SJCRH30 (cell line): ENCODE measurements at places on chromosomes 7 and 10.

DNA sequence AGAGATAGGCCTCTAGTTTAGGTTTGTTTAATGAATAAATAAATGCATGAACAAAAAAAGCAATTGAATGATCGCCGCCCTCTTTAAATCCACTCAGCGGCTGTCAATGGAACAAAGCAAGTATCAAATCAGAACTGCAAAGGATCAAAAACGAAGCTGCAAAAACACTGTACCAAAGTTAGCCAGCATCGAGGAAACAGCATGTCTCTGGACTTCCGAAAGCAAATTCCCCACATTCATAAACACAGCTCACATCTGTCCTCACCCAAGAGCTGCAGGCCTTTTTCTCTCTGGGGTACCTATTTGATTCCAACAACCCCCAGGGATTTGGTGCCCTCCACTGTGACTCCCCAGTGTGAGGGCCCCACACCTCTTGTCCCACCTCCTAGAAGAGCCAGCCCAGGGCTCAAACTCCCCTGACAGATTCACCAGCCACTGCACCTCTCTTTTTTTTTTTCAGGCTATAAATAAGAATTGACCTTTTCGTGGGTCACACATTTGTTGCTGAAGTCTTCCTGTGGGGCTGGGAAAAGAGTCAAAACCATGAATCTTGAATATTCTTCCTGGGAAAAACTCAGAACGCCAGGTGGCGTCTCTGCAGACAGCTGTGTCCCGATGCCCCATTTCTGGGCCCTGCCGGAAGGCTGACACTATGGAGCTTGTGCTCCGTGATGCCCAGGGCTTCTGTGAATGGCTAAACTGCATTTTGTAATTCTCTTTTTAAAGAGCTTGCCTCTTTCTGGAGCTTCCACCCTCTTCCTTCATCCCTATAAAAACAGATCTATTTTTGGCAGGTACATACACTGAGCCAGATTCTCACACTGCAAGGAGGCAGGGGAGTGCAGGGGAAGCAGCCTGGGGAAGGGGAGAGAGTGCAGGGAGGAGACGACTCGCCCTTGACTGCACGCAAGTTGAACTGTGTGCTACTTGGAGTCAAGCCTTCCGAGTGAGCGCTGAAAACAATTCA lies 51.7 kb downstream of the HSPA12A start:
- peak; percentile 47 for DNase-seq

- no peak for DNase-seq
Observed at GRCh38 chr7:82156168-82156567, 287.4 kb downstream of the CACNA2D1 start.

DNA sequence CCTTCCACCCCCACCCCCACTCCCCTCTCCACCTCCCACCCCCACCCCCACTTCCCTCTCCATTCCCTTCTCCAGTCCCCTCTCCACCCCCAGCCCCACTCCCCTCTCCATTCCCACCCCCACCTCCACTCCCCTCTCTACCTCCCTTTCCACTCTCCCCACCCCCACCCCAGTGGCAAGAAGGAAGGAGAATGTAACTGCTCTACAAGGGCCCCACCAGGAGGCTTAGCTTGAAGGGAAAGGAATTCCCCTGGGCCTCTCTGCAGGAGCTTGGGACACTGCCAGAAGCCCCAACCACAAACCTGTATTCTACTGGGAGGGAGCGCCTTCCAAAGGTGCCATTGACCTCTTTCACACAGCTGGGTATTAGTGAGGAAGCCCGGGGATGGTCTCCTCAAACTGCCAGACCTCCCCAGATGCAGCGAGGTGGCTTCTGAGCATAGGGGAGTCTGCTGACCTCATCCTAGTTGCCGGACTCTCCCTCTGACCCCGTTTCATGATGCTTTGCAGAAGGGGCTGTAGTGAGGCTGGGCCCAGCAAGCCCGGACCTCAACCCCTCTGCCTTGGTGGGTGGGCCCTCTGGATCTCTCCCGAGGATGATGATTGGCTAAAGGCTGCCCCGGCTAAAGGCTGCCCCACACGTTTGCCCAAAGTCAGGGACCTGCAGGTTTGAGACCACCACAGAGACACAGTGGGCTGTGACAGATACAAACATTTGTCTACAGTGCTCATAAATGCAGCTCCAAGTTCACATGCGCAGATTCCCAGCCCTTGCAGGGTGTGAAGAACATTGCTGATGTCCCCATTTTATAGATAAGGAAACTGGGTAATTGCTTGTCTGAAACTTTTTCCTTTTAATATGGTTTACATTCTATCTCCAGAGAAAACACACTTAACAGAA lies 2.9 kb downstream of the DEPP1 start:
- DNase-seq = peak; percentile 75

GRCh38 chr7:134836447-134836846 lies 57.0 kb downstream of the CALD1 start:
- DNase-seq = no peak

GRCh38 chr10:5274795-5275194 lies 78.2 kb downstream of the AKR1C4 start:
- no peak for DNase-seq

DNA sequence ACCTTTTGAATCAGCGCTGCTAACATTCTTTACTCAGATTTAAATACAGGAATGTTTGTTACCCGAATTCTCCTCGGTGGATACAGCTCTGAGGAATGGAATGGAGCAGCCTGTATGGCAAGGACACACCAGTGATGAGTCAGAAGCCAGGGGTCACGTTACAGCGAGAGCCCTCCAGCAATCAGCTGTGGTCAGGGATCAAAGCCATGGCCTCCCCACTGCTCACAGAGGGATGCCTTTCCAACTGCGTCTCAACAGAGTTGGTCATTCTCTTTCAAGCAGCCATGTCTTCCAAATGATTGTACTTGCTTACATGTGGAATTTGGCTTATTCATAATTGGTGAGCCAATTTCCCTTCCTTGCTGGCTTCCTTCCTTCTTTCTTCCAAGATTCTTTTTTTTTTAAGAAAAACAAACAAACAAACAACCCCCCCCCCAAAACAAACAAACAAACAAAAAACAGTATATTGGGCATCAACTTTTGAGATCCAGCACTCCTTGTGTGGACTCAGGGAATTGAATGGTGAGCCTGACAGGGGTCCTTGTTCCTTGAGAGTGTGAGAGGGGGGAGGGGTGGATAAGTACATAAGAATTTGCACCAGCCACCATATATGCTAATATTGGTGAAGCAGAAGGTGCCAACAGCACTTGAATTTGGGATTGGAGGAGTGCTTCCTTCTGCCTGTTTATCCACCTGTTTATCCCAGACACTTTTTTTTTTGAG lies 100.2 kb downstream of the ATXN7L1 start:
- peak; percentile 99 for DNase-seq

- no peak for DNase-seq
Observed at GRCh38 chr10:25047591-25048301, 31.3 kb downstream of the THNSL1 start.

DNA sequence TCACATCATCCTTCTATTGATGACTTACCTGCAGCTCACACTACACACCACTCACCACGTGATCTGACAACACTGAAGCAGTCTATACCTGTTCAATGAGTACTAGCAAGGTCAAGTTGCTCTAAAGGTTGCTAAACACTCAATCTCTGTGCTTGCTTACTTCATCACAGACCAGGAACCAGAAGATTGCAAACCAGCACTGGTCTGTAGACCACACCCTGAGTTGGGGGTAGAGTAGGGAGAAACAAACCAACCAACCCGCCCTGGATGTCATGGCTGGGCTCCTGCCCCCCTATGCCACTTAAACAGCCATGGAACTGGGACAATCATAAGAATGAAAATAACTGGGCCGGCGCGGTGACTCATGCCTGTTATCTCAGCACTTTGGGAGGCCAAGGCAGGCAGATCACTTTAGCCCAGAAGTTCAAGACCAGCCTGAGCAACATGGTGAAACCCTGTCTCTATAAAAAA lies 19.6 kb downstream of the DLG5 start:
- no peak for DNase-seq

DNA sequence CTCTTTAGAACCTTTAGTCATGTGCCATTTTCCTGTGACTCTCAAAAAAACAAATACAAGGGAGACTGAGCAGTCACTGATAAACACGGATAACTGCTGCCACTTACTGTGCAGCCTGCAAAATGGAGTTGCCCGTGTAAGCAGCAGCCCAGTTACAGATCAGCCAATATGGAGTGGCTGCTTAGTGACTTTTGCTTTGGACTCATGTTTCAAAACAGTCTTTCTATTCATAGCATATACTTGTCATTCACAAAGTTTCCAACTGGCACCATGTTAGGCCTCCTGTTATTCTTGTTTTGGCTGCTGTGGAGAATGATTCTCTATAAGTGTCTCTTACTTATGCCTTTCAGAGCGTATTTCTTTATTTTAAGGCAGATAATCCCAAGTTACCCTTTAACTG lies 3.0 kb downstream of the FAM204A start:
- DNase-seq = no peak

DNA sequence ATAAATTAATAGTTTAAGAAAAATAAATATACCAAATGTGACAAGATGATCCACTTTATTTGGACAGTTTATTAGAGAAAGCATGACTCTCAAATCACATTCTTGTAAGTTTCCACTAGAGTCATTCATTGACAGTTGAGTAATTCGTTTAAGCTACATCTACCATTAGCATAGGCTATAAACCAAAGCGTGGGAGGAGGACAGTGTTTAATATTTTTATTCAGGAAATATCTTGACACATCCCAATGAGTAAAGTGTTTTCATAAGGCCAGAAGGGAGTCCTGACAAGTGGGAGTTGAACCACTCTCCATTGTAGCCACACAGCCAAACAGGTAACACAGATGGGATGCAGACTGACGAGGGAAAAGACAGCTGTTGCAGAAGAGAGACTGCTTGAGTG lies 386.5 kb upstream of the SEMA3D start:
- DNase-seq = no peak

DNA sequence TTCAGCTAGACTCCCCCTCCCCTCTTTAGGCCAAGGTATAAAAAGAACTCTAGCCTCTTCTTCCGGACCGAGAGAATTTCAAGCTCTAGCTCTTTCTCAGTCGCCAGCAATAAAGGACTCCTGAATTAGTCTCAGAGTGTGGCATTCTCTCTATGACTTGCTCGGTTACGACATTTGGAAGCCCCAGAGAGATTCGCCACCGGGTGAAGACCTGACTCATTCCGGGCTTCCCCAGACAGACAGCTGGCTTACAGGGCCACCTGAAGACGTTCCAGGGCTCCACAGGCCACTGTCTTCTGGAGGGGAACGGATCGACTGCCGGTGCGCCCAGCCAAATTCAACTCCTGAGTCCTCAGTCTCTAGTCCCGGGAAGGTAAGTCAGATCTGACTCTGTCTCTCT lies at the start of gene AKR1B15:
TSS of gene AKR1B15 (plus strand) at position 234 of the 400 bp plus-strand sequence. CDS start 15,510 bp downstream, outside the sequence.
- DNase-seq = no peak

DNA sequence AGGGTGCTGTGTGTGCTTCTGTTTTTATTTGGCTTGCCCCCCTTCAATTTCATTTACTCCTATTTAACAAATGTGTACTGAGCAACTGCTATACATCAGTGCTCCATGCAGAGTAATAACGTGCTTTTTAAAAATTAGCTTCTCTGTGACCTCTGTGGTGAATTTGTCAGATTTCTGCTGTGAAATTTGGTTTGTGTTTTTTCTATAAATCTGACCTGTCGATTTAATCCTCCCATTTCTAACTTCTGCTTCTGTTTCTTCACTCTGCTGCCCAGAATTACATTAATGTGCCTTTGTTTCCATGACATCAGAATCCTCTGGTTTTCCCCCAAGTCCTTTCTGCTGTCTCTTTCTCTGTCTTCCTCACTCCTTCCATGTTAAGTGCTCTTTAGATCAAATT lies 123.8 kb upstream of the CACNA2D1 start:
- DNase-seq = no peak

- DNase-seq = no peak
Observed at GRCh38 chr7:102021841-102022618, 204.6 kb downstream of the CUX1 start.

GRCh38 chr10:1380088-1380671 lies 324.0 kb downstream of the WDR37 start:
- no peak for DNase-seq

DNA sequence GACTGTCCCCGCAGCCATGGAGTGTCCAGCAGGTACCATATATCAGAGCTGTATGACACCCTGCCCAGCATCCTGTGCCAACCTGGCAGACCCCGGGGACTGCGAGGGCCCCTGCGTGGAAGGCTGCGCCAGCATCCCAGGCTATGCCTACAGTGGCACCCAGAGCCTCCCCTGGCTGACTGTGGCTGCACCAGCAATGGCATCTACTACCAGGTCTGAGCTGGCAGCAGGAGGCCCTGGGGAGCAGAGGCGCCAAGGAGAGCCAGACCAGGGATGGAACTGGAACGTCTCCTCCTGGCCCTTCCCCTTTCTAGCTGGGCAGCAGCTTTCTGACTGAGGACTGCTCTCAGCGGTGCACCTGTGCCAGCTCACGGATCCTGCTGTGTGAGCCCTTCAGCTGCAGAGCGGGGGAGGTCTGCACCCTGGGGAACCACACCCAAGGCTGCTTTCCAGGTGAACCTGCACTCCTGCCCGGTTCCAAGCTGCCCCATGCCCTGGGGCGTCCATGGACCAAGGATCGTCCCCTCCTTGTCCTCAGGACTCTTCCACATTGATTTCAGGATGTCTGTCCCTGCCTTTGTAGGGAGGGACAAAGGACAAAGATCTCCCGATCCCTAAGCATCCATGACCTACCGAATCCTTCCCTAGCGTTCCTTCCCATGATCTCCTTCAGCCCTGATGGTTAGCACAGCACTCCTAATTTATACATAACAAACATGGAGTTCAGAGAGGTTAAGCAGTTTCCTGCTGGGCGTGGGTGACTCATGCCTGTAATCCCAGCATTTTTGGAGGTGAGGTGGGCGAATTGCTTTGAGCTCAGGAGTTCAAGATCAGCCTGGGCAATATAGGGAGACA lies 33.3 kb downstream of the EPHB4 start:
- DNase-seq = no peak

- DNase-seq = no peak
Observed at GRCh38 chr7:75725306-75725705, 13.4 kb downstream of the HIP1 start.

DNA sequence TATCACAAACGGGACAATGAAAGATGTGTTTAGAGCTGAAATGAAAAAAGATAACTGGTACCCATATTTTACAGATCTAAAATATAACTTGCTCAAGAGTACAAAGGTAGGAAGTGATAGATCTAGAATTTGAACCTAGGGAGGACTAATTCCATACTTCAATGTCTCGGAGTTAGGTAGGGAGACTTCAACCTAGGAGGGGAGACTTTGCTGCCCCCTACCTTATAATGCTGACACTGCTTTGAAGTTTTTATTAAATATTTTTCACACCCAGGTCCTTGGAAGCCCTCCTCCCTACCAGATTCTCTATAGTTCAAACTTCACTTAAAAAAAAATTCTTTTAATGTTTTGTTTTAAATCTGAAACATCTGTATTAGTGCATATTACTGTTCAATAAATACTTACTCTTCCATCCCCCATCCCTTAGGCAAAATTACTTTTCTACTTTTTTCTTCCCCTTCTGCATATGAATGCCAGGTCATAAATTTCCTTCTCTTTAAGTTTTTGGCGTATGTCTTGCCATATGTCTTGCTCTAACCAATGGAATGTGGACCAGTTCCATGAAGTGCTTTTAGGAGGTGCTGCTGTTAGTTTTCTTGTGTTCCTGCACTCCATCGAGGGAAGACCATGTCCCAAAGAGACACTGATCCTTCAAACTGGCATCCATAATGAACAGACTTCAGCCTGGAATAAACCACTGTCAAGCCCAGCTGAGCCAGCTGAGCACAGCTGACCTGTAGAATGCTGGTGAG lies 57.8 kb downstream of the MICU1 start:
- DNase-seq = peak; percentile 24

- DNase-seq = no peak
Observed at GRCh38 chr10:24756283-24756682, 32.6 kb upstream of the ARHGAP21 start.
